ENCODE measurements at places on chromosomes 12 and 14.

GRCh38 chr12:114780746-114781399 lies 96.9 kb upstream of the TBX3 start:
- DNase-seq, result no peak

- peak; percentile 21 for DNase-seq
Observed at GRCh38 chr12:7431993-7432685, 11.8 kb downstream of the CD163L1 start.

DNA sequence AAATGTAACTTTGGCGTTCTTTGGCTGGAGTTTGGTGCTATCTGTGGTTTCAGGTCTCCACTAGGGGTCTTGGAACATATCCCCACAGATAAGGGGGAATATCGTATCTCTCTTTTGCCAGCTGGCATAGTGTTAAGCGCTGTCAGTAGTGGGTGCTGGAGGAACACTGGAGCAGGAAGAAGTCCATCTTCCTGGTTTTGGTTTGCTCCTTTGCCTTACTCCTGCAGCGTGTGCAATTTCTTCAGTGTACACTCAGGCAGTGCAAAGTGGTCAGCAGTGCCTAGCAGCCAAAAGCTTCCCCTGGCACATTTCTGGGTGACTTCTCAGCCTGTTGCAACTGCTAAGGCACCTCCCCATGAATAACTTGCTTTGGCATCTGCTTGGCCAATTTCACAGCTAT lies 11.7 kb upstream of the RIPK3 start:
- DNase-seq, result no peak

DNA sequence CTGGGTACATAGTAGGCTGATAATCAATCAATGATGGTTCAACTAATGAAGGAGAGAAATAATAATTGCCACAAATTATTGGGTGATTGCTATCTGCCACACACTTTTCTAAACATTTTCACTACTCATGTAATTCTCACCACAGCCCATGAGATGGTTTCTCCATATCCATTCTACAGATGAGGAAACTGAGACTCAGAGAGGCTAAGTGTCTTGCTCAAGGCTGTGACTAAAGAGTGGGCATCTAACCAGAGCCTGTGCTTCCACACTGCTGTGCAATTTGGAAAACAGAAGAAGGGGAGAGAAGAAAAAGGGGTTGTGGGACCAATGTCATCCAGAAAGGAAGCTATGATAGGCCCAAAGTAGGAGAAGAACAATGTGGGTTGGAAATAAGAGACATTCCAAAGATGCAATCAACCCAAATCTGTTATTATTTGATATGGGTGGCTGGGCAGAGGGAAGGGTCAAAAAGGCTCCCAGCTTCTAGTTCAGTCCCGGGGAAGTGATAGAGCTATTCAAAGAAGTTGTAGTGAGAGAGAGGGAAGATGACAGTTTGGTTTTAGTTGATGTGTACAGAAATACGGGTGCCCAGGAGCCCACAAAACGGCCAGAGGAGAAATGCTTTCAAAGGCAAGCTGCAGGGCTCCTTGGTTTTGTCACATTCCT lies 483 bp upstream of the NR1H4 start:
- no peak for DNase-seq

DNA sequence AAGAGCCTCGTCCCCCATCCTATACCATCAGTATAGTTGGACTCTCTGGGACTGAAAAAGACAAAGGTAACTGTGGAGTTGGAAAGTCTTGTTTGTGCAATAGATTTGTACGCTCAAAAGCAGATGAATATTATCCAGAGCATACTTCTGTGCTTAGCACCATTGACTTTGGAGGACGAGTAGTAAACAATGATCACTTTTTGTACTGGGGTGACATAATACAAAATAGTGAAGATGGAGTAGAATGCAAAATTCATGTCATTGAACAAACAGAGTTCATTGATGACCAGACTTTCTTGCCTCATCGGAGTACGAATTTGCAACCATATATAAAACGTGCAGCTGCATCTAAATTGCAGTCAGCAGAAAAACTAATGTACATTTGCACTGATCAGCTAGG lies 13.6 kb downstream of the ARHGAP5 start:
- no peak for DNase-seq

- no peak for DNase-seq
Observed at GRCh38 chr12:77842430-77842829, 11.7 kb downstream of the NAV3 start.

- no peak for DNase-seq
Observed at GRCh38 chr14:24310646-24311604, at the start of gene LTB4R. TSS of gene LTB4R (plus strand) at chr14:24311502. CDS start at chr14:24315652, 4,150 bp downstream.

All from GM04503 (cell line).